ENCODE measurements at places on chromosomes 11 and 22.

GRCh38 chr11:34324466-34324865 lies 33.3 kb downstream of the ABTB2 start:
- DNase-seq, result no peak

DNA sequence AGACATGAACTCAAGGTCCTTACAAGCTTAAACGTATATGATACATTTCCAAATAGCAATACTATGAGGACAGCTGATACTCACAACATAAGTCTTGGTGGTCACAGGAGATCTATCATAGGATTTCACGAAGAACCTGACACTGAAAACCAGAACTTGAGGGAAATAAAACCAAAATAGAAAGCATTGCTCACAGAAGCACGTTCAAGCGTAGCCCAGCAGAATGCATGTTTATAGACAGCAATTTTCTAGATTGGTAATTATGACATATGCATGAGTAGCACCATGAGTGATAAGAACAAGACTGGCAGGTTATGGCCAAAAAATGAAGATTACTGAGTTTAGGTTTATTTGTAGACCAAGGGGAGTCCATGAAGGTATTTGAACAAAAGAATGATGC lies 243.5 kb downstream of the ETS1 start:
- DNase-seq, result no peak

GRCh38 chr11:65894034-65894591 lies 3.6 kb downstream of the CCDC85B start:
- DNase-seq, result peak; percentile 46

DNA sequence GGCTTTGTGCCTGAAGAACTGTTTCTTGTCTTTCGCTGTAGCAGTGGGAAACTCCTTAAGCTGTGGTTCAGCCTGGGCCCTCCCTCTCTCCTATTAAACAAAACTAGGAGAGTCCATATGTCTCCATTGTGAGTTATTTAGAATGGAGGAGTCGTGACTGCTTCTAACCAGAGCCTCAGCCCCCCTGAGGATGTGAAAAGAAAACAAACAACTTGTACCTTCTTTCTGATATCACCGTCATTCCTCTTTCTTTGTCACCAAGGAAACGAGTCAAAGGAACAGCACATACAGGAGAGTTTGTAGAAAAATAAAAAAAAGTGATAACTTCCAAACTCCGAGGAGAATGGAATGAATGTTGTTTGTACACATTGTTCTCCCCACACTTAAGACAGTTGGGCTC lies 11.6 kb upstream of the EXT2 start:
- DNase-seq, result no peak

- no peak for DNase-seq
Measured at GRCh38 chr22:37560608-37561211, 430 bp downstream of the CDC42EP1 start.

DNA sequence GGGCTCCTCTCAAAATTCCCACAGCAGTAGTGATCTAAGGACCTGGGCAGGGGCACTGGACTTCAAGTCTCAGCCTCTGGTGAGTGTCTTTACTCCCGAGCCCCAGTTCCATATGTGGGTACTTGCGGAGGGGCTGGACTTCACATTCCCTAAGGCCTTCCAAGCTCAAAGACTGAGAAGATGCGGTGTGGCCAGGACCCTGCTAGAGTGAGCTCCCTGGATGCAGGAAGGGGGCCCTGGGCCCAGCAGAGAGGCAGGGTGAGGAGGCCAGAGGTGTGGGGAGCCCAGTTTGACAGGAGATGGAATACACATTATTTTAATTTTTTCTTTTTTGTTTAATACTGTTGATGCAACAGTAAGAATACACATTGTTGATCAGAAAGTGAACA lies 83.7 kb downstream of the IGLL1 start:
- DNase-seq, result no peak

DNA sequence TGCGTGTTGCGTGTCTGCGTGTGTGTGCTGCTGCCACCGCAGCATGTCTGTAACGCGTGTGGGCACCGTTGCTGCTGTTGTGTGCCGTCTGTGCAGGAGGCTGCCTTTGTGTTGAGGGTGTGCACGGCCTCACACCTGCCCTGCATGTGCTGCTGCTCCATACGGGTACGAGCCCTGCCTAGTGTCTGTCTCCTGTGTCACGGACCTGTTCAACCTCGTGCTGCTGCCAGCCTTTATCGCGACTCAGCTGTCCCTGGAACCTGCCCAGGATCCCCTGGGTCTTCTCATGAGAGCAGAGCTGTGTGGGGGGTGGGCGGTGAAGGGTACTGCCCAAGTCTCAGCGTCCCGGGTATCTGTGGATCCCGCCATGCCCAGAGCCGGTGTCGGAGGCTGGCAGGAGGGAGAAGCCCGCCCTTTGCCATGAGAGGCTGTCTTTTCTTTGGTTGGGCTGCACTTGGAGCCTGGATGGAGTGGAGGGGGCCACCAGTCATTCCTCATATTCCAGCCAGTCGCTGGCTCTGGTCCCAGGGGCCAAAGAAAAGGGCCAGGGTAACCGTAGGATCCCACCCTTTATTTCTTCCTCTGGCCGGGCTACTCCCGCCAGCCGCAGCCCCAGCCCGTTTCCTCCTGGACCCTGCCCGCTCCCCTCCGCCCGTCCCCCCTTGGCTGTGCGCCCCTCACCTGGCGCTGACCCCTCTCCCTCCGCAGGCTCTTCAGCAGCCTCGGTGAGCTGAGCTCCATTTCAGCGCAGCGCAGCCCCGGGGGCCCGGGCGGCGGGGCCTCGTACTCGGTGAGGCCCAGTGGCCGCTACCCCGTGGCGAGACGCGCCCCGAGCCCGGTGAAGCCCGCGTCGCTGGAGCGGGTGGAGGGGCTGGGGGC lies 7.8 kb upstream of the ACR start:
- DNase-seq, result no peak

DNA sequence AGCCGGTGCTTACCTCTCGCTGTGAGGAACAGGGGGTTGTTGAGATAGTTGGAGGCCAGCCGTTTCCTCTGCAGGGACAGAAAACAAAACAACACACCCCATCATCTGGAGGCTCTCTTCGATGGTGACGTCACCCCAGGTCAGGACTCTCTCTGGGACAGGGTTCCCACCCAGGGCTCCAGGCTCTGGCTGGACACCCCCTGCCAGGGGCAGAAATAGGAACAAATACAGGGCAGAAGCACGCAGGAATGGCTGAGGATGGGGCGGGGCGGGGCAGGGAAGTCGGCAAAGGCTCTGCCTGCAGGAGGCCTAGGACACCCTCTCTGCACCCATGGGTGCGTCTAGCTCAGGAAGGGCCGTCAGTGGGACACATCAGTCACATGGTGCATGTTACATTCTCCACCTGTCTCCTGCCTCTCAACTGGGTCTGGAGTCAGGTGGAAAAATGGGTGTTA lies 118.5 kb downstream of the PHF21B start:
- no peak for DNase-seq

- no peak for DNase-seq
Measured at GRCh38 chr11:78168539-78169477, 19.6 kb downstream of the KCTD21 start.

- no peak for DNase-seq
Measured at GRCh38 chr22:37169406-37169805, 18.6 kb downstream of the C1QTNF6 start.

DNA sequence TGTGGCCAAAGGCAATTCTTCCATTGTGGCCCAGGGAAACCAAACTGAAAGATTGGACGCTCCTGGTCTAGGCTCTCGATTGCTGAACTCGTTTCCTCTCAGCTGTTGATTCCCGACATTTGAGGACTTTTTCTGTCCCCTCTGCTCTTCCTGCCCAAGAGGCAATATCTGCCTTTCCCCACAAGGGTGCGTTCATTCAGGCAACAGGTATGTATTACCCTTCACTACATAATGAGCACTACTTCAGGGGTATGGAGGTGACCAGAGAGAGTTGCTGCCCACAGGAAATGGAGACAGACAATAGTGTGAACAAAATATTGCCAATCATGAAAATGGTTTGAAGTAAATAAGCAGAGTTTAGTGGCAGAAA lies 8.2 kb downstream of the PTH start:
- no peak for DNase-seq

GRCh38 chr11:117866526-117866925 lies 9.9 kb downstream of the FXYD6 start:
- DNase-seq, result no peak

DNA sequence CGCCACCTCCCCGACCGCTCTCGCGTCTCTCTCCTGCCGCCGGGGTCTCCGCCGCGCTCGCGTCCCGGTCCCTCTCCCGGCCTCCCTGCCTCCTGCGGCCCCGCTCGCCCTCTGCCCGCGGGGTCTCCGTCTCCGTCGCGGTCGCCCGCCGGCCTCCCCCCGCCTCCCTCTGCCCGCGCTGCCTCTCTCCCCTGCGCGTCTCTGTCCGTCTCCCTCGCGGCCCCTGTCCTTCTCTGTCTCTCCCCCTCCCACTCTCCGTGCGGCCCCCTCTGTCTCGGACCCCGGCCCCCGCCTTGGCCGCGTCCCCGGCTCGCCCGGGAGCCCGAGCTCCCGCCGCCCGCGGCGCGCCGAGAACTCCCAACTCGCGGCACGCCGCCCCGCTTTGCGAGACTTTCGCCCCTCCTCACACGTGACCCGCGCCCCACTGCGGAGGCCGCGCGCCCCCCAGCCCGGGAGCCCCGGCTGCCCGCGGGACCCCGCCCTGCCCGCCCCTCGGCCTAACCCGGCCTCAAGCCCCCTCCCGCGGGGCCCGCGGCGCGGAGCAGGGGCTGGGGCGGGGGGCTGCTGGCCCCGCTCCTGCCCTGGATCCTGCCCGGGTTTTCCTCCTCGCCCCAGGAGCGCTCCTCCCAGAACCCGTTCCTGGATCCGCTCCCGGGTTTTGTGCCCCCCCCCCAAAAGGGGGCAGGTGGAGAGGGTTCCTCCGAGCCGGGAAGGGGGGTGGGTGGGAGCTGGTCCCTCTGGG lies 702 bp upstream of the KCNJ4 start:
- DNase-seq, result no peak

- peak; percentile 64 for DNase-seq
Measured at GRCh38 chr11:68843703-68844312, 2.1 kb upstream of the CPT1A start.

GRCh38 chr11:3959015-3959902 lies 103.8 kb downstream of the STIM1 start:
- peak; percentile 11 for DNase-seq

GRCh38 chr22:47142427-47143046 lies 380.1 kb downstream of the TBC1D22A start:
- no peak for DNase-seq

GRCh38 chr11:12376259-12377081 lies 901 bp upstream of the PARVA start:
- no peak for DNase-seq

- no peak for DNase-seq
Measured at GRCh38 chr22:42879371-42880021, 22.4 kb upstream of the ARFGAP3 start.

- DNase-seq, result no peak
Measured at GRCh38 chr11:11960687-11961086, 47.7 kb downstream of the DKK3 start.

GRCh38 chr11:57515332-57516060 lies at the start of gene SLC43A1:
Gene SLC43A1, minus strand, starts transcription at chr11:57515702. Its CDS starts 1,591 bp downstream, at chr11:57514111.
- DNase-seq, result peak; percentile 64

DNA sequence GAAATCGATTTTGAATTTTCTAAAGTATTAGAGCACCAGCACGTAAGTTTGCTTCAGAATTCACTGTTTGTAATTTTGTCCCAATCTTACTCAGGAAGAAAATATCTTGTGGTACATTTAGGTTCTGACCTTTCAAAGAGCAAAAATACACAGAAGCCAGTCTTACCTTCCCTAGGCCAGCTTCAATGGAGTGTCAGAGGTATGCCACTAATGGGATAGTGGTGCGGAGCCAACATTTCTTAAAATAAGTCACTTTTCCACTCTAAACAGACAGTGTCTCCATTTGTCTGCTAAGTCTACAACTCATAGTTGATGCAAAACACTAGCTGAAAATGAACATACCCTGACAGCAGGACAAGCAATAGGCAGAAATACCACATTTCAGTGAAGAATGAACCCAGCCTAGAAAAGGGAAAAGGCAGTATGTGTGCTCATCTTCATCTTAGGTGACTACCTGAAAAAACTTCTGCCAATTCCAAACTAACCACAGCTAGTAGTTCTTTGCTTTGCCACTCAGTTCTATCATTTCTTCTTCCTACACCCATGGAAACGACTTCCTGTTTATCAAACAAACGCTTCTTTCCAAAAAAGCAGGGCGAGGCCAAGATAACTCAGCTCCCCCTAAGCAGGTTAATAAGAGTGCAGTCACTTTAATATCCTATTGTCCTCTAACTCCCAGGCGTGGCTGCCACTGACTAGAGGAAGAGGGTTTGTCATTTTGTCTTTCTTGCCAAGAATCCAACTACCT lies 94.0 kb upstream of the APOA1 start:
- peak; percentile 50 for DNase-seq

- DNase-seq, result no peak
Measured at GRCh38 chr22:50139843-50140415, 30.6 kb upstream of the PANX2 start.

- no peak for DNase-seq
Measured at GRCh38 chr11:86421946-86422345, 47.3 kb downstream of the CCDC81 start.

DNA sequence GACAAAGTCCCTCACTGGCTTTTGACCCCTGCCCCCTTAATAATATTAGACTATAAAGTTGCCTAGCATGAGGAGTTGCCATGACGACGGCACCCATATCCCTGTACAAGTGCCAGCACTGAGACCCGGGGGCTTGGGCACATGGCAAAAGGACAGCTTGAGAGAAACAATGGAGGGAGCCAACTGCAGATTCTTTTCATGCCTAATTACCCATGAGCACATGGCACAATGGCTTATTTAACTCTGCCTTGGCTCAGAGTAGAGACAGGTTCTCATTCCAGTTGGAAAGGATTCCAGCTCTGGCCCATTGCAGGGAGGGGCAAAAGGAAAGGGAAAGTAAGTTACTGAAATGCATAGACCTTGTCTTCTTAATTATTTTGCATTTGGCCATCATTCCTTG lies 261.2 kb upstream of the UBASH3B start:
- DNase-seq, result no peak

DNA sequence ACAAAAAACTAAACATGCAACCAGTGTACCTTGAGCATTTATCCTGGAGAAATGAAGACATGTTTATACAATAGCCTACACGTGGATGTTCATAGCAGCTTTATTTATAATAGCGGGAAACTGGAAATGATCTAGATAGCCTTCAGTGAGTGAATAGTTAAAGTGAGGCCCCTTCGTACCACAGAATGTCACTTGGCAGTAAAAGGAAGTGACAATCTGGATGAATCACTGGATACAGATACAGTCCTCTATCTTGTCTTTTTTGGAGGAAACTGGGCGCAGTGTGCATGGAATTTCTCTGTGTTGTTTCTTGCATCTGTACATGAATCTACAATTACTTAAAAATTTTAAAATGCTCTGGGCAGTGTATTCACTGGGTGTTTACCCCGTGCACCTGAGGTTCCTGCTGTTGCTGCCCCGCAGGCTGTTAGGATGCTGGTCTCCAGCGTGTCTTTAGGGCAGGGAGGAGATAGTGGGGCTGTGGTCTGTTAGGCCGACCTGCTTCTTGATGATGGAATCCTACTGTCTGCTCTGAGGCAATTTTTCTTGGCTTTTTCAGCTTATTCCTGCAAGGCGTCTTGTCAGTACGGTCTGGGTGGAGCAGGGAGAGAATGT lies 23.2 kb downstream of the DERL3 start:
- DNase-seq, result peak; percentile 39

GRCh38 chr11:2703363-2704141 lies 3.8 kb upstream of the KCNQ1OT1 start:
- no peak for DNase-seq
